Smooth muscle cell of the coronary artery (primary cell): ENCODE measurements at places on chromosomes 4 and X. TPM values are rescaled to one million over a fixed set of nuclear protein-coding genes. Genes with fewer than 3 reads are reported as not detected.

Gene GPM6B
- total RNA-seq = 0.38 and 0.70 TPM in 2 replicates

Gene FGG
- total RNA-seq = not detected in 2 replicates

Gene SLIT2
- total RNA-seq = 23.8 and 36.9 TPM in 2 replicates

Gene RHOXF2B
- total RNA-seq = under 0.01 TPM in 1 of 2 replicates, not detected in the other

Gene SUPT20HL2
- not detected in 2 replicates for total RNA-seq

Gene AR
- 2.7 and 3.2 TPM in 2 replicates for total RNA-seq
